Suprapubic skin (tissue), 4 donors: ENCODE measurements at places on chromosomes 1 and 21.
A peak's percentile ranks its signal among the peaks of the same experiment; 100 is the strongest.

DNA sequence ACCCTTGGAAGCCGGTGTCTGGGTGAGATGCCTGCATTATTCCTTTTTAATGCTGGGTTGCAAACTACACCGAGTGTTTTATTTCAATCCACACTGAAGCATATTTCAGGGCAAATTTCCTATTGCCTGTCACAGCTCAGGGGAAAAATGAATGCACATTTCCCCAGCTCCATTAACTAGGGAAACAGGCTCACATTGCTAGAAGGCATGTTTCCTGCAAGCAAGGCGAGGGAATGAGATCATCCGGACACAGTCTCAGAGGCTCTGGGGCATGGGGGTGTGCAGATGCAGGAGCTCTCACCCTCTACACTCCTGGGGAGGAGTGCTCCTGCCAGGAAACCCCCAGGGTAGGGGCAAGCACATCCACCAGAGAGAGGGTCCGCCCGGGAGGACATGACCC is 24.6 kb downstream of the SYT2 start:
- no peak for DNase-seq

DNA sequence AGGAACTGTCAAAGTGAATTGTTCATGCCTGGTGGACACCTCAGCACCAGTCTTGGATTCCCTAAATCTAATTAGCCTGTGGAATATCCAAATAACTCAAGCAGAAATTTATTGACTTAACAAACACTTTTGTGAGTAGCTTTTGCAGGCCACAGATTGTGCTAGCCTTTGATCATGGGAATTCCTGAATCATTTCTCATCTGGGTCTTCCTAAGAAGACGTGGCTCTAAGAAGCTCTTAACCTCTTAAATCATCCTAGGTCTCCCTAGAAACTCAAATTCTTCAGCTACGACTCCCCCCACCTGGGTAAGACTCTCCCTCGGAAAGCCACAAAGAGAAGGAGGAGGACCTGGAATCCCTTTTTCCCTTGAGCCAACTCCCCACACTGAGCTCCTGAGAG is 53.8 kb upstream of the PSEN2 start:
- no peak for DNase-seq

DNA sequence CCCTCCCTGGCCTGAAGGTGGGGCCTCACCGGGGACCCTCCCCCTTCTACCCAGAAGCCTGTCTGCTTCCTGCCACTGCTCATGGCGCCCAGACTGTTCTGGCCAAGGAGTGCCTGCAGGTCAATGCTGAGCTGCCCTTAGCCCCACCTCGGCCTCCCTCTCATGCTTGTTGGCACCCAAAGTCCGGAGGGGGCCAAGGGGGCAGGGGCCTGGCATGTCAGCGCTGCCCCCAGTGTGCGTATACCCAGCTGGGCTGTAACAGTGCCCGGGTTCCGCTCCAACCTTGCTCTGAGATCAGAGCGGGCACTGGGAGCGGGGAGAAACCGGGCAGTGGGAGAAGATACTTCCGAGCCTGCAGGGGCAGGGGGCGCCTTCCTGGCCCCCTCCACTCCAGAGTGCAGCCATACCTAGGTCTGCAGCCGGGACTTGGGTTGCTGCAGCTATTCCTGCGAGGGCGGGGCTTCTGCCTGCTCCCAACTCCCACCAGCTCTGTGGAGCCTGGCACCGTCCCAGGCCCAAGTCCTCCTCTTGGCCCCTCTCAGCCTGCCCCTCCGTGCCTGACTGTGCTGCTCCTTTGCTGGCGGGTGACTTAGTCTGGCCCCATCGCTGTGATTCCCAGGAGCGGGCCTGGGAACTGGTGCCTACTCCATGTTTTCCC is 21.4 kb upstream of the TGFB2 start:
- no peak for DNase-seq

- no peak for DNase-seq
These were observed 5.8 kb upstream of the VPS26C start for GRCh38 chr21:37272897-37273296.

GRCh38 chr1:26010825-26011224 is 10.8 kb upstream of the EXTL1 start:
- DNase-seq: no peak

DNA sequence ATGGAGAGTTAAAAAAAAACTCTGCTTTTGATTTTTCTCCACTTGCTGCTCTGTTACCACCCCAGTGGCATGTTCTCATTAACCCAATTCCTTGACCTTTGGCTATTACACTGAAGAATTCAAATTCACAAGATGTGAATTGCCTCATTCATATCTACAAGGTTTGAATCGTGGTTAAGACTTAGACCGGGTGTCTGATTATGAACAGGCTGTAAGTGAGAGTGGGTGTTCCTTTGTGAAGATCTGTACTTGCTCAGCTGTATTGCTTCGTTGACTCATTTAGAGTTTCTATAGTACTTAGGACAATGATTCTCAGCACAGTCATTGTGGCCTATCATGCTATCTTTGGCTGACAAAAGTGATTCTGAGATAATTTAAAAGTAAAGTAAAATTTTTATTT is 36.4 kb downstream of the DNM3 start:
- DNase-seq: no peak

GRCh38 chr1:56481140-56481694 is 98.1 kb downstream of the PLPP3 start:
- no peak for DNase-seq

- peak; percentile 83 for DNase-seq
These were observed 14.1 kb downstream of the ENTREP3 start for GRCh38 chr1:155241069-155241679.

DNA sequence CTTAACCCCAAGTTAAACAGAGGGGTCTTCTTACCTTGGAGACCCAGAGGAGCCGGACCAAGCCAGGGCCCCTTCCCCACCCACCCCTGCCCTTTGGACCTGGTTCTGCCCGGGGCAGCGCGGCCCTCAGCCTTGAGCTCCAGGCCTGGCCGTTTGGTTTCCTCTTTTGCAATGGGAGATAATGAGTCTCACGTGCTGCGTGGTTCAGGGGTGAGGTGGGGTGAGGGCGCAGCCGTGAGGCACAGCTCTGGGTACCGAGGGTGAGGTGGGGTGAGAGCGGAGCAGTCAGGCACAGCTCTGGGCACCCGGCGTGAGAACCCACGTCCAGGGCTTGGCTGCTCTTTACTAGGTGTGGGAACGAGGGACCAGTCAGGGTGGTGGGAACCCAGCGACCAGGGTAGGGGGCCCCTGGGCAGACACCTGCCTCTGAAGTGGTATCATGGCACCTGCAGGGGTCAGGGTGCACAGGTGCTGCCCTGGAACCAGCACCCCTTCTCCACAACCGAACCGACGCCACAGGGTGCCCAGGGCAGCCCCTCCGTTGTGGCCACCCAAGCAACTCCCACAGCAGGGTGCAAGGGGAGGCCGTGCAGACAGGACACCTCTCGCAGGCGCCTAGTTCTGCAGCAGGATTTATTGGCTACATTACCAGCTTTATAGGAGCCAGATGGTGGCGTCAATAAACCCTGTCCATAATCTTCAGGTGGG is 182.2 kb downstream of the PRDM16 start:
- DNase-seq: no peak

- DNase-seq: no peak
These were observed 4.5 kb downstream of the MAP7D1 start for GRCh38 chr1:36160388-36160948.

DNA sequence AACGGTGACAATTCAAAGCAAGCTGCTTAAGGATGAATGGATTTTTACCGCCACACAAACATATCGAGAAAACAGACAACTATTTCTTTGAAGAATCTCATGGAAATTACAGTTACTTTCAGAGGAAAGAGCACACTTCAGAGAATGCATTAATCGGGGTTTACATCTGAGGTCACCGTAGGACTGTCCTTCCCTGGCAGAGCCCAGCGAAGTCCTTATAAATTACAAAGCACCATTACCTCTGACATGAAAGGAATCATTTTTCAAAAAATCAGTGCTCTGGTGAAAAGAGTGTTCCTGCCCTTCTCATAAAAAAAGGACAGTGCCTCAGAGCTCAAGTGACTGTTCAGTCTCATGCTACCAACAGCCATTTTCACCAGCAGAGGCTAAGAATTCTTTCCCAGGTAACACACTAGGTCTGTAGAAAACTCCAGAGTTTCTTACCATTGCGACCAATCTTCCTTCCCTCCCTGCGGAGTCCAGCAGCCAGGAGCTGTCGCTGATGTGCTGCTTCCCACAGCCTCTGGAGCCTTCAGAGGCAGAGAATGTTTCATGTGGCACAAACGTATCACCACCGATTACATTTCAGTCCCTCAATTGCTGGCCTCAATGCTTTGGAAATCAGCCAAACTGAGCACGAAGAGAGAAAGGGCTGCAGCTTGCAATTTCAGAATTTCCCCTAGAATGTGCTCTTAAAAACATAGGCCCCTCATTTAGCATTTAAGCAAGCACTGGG is 75.4 kb downstream of the PLD5 start:
- DNase-seq: no peak

DNA sequence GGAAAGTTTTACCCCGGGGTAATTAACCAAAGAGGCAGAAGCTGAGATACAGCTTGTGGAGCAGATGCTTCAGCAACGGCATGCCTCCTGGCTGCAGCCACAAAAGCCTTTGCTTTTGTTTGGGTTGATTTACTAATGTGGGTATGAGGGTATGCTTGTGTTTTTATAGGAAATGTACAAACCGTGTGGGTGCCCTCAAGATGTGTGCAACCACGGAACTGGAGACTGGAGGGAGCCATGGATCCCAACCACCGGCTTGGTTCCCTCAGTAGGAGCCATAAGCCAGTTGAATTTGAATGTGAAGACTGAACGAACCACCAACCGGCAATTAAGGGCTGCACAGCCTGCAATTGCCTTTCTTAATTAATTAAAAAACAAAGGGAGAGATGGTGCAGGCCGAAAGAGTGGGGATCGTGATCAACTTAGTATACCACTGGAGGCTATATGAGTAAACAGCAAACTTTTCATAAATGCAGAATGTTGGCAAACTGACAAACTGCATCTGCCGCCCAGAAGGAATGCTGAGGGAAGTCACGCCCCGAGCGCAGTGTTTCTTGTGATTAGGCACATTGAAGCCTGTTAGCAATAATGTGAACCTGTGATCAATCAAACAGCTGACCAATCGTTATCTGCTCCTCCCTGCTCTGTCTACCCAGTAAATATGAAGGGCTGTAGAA is 104.1 kb downstream of the DISP1 start:
- no peak for DNase-seq

- DNase-seq: no peak
These were observed 23.1 kb upstream of the ECE1 start for GRCh38 chr1:21313203-21313885.

DNA sequence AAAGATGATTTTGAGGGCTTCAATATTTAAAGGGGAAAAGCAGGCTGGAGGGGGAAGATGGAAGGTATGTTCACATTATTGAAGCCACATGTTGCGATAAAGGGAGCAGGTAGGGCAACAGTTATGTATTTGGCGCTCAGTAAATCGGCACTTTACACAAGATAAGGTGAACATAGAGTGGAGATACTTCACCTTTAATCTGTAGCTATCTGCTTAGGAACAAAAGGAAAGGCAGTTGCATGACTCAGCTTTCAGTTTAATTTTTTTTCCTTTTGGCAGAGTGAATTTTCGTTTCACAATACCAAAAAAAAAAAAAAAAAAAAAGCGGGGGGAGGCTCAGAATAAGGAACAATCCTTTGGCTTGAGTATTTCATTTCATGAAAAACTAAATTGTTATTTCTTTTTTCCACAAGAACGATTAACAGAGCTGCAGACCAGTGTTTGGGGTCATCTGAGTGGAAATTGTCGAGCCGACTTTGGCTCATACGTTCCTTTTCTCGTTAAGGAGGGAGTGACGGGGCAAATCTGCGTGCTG is 1.1 kb upstream of the COQ8A start:
- no peak for DNase-seq

DNA sequence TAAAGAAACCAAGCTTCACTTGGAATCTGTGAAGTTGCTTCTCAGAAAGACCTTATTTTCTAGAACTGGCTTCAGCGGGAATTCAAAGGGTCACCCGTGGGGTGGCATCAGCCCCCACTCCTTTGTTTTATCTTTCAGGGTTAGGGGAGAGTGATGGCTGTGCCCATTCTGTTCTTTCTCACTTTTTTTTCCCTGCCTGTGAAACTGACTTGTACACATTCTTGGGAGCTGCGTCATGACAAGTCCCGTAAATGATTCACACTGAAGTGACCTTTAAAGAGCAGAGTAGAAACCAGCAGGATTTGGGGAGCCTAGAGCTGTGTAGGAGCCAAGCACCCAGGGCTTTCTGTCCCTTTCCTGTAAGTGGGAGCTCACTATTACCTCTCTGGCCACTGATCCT is 43.8 kb downstream of the SLC44A3 start:
- DNase-seq: no peak

GRCh38 chr1:160658162-160658813 is 11.4 kb upstream of the SLAMF1 start:
- no peak for DNase-seq

DNA sequence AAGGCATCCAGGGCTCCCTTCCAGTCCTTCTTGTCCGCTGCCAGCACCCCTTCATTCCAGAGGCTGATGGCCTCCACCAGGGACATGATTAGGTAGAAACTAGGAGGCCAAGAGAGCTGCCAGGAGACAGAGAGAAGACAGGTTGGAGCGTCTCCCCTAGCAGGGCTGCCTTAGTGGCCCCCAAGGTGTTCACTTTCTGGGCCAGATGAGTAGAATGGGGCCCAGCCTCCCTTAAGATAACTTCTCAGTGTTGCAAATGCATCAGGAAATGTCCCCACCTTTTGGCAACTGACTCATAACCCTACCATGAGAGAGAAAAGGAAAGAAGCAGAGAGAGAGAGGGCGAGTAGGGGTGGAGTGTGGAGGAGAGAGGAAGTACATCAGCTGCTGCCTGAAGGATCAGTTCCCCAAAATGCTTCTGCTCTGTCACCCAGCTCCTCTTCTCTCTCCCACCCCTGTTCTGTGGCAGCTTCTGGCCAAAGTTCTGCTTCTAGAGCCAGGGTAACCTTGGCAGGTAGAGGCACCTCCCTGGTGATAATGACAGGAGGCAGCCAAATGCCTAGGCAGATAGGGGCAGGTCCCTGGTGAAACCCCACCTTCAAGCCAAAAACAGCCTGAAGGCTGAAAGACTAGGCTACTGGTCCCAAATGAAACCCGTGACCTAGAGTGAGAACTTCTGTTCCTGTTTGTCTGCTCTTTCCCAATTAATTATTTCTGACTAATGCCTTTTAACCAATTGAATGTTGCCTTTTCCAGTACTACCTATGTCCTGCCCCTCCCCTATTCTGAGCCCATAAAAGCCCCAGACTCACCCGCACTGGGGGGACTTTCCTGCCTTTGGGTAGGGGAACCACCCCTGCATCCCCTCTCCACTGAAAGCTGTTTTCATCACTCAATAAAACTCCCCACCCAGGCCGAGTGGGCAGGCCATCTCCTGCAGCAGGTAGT is at the start of gene NCF2:
NCF2 (minus strand) TSS at position 216 of the 948 bp plus-strand sequence; CDS start at position 86, 130 bp downstream.
- DNase-seq: no peak

GRCh38 chr1:55060133-55060999 is 21.0 kb downstream of the PCSK9 start:
- DNase-seq: no peak

GRCh38 chr1:101136739-101137138 is 100.1 kb upstream of the S1PR1 start:
- DNase-seq: no peak

- no peak for DNase-seq
These were observed 4.3 kb downstream of the LHX9 start for GRCh38 chr1:197921235-197922069.

- DNase-seq: no peak
These were observed 57.1 kb upstream of the ID3 start for GRCh38 chr1:23616292-23616824.
